Lung (tissue), 17 donors: ENCODE measurements at places on chromosomes 7 and 10. TPM values are rescaled to one million over a fixed set of nuclear protein-coding genes. Genes with fewer than 3 reads are reported as not detected.

GRCh38 chr7:18647582-18647981 is 152.0 kb downstream of the HDAC9 start:
- no peak for DNase-seq
- H3K36me3 ChIP-seq: no peaks in the 10 kb centered on the region
- H3K4me3 ChIP-seq: no peak overlapping the region

DNA sequence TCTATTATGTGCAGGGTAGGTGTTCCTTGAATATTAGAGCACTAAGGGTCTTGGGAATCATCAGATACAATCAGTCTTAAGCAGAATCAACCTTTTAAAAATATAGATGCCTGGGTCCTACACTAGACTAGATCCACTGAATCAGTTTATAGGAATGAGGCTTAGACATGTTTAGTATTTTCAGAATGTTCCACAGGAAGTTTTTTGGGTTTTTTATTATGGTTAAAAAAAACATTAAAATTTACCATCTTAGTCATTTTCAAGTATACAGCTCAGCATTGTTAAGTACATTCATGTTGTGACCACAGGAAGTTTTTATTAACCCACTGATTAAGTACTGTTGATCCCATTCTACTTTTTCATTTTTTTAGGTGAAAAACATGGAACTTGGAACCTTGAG is 135.7 kb downstream of the LCOR start:
- H3K4me3 ChIP-seq: no peak overlapping the region
- no peak for DNase-seq
- H3K4me1 ChIP-seq: peaks cover 6% of the 10 kb centered on the region
- no peaks in the 10 kb centered on the region for H3K27me3 ChIP-seq
- H3K27ac ChIP-seq: no peak overlapping the region

DNA sequence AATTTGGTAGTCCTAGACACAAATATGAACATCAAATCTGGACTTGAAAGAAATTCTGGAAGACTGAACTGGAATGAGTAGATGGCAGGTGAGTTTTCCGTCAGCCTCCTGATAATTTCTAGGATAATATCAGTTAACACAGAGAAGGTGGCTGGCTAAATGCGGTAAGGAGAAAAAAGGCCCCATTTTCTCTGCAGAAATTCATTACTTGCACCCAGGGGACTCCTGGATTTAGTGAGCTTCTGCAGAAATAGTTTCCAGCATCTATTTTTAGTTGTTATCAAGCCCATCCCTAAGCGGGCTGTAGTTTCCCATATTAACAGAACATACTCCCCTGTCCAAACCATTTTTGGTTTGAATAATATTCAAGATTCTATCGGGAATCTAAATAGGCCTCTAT is 181.9 kb upstream of the TCERG1L start:
- no peak overlapping the region for H3K4me3 ChIP-seq
- H3K27me3 ChIP-seq: no peaks in the 10 kb centered on the region
- H3K4me1 ChIP-seq: no peaks in the 10 kb centered on the region
- H3K36me3 ChIP-seq: no peaks in the 10 kb centered on the region
- no peak for DNase-seq

GRCh38 chr7:30148951-30149459 is 14.2 kb downstream of the MTURN start:
- H3K36me3 ChIP-seq: peaks cover 17% of the 10 kb centered on the region
- DNase-seq: no peak
- H3K4me1 ChIP-seq: peaks cover 5% of the 10 kb centered on the region
- peak overlapping the region; percentile 71 for H3K27ac ChIP-seq
- H3K27me3 ChIP-seq: no peaks in the 10 kb centered on the region

DNA sequence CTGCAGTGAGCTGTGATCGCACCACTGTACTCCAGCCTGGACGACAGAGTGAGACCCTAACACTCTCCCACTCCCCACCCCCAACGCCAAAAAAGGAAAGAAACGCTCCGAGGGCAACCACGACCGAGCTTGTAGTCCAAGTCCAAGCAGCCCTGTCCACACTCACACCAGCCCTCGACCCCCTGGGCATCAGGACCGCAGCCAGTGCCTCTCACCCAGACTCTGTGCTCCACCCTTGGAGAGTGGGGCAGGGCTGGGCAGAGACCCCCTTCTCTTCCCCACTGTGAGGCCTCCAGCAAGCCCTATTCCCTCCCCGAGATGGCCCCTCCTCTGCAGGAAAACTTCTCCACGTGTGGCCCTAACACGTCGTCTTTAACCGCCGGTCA is 82.6 kb downstream of the FOXL3 start:
- no peaks in the 10 kb centered on the region for H3K27me3 ChIP-seq
- H3K4me3 ChIP-seq: no peak overlapping the region
- DNase-seq: no peak
- no peak overlapping the region for H3K27ac ChIP-seq

- H3K27me3 ChIP-seq: no peaks in the 10 kb centered on the region
- no peak overlapping the region for H3K4me3 ChIP-seq
- no peak overlapping the region for H3K27ac ChIP-seq
- DNase-seq: no peak
Measured at GRCh38 chr7:101877882-101878591, 60.6 kb downstream of the CUX1 start.

GRCh38 chr7:93935102-93935501 is 13.6 kb downstream of the GNG11 start:
- no peak for DNase-seq
- H3K27ac ChIP-seq: no peak overlapping the region
- H3K36me3 ChIP-seq: no peaks in the 10 kb centered on the region
- H3K4me1 ChIP-seq: no peaks in the 10 kb centered on the region
- no peak overlapping the region for H3K4me3 ChIP-seq
- no peaks in the 10 kb centered on the region for H3K27me3 ChIP-seq

DNA sequence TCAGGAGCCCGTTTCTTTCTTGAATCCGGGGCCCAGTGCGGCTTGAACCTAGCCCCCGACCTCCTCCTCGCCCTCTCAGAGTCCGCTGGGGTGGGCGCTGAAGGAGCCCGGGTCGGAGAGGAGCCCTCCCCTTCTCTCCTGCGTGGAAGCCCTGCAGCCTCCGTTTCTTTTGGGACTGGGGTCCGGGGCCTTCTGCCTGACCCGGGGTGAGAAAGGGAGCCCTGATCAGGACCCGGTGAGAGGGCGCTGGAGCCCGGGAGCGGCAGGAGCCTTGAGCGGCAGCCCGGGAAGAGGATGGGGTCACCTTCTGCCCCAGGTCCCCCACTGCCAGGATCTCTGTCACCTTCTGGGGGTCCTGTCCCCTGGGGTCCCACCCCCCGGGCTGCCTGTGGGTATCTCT is 162.3 kb downstream of the ZNF33B start:
- no peak for DNase-seq
- H3K27me3 ChIP-seq: no peaks in the 10 kb centered on the region

DNA sequence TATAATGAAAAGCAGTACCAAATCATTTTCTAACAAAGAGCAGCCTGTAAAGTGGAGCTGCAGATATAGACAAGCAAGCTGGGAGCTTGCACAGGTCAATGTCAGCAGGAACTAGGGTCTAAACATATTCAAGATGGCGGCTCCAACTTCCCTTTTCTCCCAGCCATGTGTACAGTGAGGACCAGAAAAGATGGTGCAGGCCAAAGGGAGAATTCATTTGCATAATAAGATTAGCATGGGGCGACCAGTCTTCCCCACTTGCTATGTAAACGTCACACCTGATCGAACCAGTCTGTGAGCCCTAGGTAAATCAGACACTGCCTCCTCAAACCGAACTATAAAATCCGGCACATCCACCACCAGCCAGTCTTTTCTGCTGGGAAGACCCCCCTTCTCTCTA is 4.4 kb upstream of the RAPGEF5 start:
- peaks cover 5% of the 10 kb centered on the region for H3K27me3 ChIP-seq
- no peak overlapping the region for H3K4me3 ChIP-seq
- H3K27ac ChIP-seq: no peak overlapping the region

DNA sequence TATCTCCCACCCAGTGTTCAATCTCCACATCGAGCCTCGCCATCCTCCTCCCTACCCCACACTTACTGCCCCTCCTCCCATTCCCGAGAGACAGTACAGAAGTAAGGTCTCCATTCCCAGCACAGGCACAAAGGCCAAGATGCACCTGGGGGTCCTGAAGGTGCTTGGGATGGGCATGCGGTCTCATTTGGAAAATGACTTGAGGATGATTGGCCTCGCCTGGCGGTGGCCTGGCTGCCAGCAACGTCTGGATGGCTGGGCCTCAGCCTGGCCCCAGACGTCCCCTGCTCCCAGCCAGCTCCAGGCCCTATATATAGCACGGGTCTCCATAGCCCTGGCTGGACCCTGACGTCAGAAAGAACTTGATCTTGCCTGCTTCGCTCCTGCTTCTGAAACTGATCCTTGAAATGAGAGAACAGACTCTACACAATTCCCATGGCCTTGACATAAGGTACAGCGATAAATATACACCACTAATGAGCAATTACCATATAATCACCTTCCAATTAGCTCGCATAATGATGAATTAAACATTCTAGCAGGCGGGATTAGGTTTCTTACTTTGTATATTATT is 11.8 kb downstream of the EMX2 start:
- H3K4me3 ChIP-seq: no peak overlapping the region
- H3K27me3 ChIP-seq: peaks cover 22% of the 10 kb centered on the region
- H3K4me1 ChIP-seq: no peaks in the 10 kb centered on the region
- no peaks in the 10 kb centered on the region for H3K36me3 ChIP-seq
- no peak for DNase-seq
- H3K27ac ChIP-seq: no peak overlapping the region

DNA sequence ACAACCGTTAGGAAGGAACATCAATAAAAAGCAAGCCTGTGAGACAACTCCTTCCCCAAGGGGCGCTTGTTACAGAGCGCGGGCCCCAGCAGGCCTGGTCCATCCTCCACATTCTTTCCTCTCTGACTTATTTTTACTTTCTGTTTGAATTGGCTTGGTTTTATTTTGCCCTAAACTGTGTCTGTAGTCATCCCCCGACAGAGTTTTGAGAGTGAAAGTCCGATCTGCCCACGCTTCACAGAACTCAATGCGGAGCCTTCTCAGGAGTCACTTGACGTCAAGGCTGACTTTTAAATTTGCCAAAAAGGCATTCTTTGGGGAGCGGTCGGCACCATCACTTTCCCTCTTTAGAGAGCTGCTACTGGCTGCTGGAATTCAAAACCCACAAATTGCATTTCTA is 150.1 kb upstream of the KLF6 start:
- H3K4me3 ChIP-seq: no peak overlapping the region
- no peaks in the 10 kb centered on the region for H3K27me3 ChIP-seq

- H3K4me1 ChIP-seq: no peaks in the 10 kb centered on the region
- no peak for DNase-seq
- no peaks in the 10 kb centered on the region for H3K36me3 ChIP-seq
- no peak overlapping the region for H3K4me3 ChIP-seq
- no peak overlapping the region for H3K27ac ChIP-seq
- H3K27me3 ChIP-seq: no peaks in the 10 kb centered on the region
Measured at GRCh38 chr10:48554656-48555055, 50.2 kb downstream of the ARHGAP22 start.

DNA sequence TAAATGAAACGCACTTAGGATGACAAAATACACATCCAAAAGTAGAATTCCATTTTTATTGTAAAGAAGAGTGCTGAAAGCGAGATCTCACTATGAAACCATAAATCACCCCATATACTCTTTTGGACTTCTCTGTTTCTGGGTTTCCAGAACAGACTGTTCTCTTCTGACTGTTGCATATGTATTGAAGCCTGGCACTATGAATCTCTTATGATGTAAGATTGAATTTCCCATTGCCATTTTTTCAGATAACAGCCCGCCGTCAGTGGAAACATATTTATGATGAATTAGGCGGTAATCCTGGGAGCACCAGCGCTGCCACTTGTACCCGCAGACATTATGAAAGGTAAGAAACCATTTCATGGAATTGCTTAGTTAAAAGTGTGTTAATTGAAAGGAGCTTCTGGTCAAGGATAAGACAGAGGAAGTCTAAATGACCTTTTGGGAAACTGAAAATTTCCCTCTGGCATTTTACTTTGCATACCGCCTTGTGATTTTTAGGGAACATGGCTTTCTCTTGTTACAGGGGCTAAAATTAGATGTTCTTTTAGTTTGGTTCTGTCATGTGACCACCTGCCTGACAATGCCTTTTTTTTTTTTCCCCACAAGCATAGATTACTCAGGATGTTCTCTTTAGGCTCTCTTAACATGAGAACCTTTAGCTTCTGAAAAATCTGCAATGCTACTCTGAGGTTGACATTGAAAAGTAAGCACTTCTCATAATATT is 168.1 kb downstream of the ARID5B start:
- H3K4me3 ChIP-seq: no peak overlapping the region
- H3K36me3 ChIP-seq: peaks cover 17% of the 10 kb centered on the region
- H3K27ac ChIP-seq: peak overlapping the region; percentile 77
- H3K27me3 ChIP-seq: no peaks in the 10 kb centered on the region

DNA sequence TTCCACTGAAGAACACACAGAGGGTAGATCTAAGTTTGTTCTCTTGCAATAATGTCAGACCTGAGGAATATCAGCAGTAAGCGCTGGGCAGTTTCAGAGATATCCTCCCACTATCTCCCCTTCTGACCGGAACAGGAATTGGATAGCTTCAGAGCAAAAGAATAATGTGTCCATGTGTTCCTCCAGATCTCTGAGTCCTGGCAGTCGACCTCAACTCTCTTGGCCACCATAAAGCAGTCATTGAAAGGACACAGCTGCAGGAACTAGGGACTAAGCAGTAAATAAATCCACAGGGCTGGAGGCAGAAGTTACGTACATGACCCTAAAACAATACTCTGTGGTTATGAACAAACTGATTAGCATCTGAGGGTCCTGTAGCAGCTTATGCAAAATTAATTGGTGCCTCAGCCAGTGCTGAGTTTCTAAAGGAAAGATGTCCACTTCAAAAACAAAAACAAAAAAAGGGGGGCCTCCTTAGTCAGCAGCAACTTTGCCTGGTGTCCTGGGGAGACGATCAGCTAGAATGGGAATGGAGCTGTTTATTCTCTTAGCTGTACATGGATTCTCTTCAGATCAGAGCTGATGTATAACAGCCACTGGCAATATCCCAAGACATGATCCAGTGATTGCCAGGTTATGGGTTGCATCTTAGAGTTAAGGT is 6.4 kb upstream of the PRTFDC1 start:
- no peaks in the 10 kb centered on the region for H3K36me3 ChIP-seq
- no peaks in the 10 kb centered on the region for H3K27me3 ChIP-seq

DNA sequence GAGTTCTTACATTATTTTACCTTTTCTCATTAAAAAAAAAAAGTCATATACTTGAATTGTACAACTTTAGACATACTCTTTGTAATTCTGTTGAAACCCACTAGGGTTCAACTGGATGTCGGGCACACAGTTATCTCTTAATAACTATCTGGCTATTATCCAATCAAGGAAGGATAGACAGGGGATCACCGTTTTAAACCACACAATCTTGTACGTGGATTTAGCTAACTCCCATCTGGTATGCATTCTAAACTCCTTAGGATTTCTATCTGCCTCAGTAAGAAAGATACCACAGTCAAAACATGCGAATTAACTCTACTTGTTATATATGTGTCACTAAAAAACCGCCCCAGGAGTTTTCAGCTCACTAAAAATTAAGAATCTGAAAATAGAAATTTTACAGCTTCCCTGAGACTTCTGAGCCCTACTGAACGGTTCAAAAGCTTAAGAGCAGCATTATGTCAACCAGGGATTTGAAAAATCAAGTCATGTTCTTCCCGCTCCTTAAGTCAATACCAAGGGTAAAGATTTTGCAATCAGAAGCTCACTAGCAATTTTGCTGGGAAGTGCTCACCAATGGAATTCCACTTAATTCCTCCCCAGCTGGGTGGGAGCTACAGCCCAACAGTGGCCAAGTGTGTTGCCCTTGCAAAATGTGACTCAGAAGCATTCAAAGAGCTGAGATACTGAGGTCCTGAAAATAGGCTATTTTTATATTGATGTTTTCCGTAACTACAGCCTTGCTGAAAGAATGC is 267.0 kb downstream of the FRMD4A start:
- H3K27me3 ChIP-seq: no peaks in the 10 kb centered on the region
- H3K27ac ChIP-seq: no peak overlapping the region
- peaks cover 4% of the 10 kb centered on the region for H3K4me1 ChIP-seq
- DNase-seq: peak; percentile 85
- H3K4me3 ChIP-seq: no peak overlapping the region
- no peaks in the 10 kb centered on the region for H3K36me3 ChIP-seq

The RBP4 gene
- not detected for total RNA-seq

The CYP3A5 gene
- total RNA-seq: 11.0 TPM

The SPDYE18 gene
- 0.65 TPM for total RNA-seq

The MORN4 gene
- total RNA-seq: 16.1 TPM

The KCNH2 gene
- total RNA-seq: 1.7 TPM
